Body of pancreas (tissue), 4 donors: ENCODE measurements at places on chromosomes 7 and 10.

DNA sequence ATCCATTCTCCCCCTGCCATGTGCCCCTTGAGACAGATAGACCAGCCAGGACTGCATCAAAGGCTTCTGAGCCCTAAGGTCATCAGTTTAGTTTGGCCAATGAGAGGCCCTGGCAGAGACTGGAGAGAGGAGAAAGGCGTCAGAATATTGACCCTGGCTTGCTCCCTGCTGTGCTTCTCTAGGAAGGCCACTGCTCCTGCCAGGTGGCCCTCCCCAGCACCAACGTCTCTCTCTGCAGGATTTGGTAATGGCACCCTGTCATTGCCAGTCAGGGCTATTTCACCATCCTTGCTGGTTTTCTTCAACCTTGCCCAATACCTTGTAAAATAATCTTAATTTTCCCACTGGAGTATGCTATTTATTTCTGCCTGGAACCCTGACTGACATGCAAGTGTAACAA is 38.8 kb upstream of the ZRANB1 start:
- no peak for DNase-seq

DNA sequence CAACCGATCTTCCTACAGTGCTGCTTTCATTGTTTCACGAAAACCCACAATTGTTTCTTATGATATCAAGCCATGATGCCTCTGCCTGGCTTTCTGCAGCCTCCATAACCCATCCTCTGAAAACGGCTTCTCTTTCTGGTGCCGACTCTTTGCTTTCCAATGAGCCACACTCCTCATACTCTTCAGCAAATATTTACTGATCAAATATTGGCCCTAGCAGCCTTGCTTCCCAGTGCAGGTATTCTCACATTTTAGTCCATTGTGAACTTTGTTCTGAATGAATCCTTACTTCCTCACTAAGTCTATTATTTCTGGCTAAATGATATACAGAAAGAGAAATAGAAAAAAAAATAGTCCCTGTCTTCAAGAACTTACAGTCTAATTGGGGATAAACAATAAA is 35.5 kb downstream of the LAMB1 start:
- no peak for DNase-seq

- no peak for DNase-seq
Observed at GRCh38 chr7:158563051-158563450, 24.6 kb downstream of the PTPRN2 start.

GRCh38 chr7:133789974-133790373 is 337.2 kb upstream of the LRGUK start:
- no peak for DNase-seq

DNA sequence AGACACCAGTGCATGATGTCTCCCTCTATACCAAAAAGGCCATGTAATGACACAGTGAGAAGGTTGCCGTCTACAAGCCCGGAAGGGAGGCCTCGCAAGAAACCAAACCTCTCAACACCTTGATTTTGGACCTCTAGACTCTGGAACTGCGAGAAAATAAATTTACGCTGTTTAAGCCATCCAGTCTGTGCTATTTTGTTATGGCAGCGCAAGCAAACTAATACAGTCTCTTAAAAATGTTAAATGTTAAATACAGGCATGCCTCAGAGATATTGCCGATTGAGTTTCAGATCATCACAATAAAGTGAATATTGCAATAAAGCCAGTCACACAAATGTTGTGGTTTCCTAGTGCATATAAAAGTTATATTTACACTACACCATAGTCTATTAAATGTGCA is 5.0 kb upstream of the MINDY3 start:
- DNase-seq, result no peak

GRCh38 chr10:92240289-92241157 is 50.4 kb downstream of the CPEB3 start:
- peak; percentile 72 for DNase-seq

DNA sequence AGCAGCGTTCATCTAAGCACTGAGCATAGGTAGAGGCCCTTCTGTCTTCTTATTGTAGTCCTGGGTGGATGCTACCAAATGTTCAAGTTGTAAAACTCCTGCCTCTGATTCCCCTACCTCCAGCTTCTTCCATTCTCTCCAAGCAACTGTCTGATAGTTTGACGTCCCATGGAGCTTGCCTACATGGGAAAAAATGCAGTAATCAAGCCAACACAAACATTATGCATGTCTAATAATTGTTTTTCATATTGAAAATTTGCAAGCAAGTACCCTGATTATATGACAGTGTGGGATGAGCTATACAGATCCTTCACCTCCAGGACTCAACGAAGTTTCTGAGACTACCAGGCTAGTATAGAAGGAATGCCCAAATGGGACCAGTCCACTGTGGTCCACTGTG is 31.0 kb upstream of the TRUB1 start:
- DNase-seq, result no peak

GRCh38 chr7:3349126-3349525 is 48.1 kb downstream of the SDK1 start:
- no peak for DNase-seq

DNA sequence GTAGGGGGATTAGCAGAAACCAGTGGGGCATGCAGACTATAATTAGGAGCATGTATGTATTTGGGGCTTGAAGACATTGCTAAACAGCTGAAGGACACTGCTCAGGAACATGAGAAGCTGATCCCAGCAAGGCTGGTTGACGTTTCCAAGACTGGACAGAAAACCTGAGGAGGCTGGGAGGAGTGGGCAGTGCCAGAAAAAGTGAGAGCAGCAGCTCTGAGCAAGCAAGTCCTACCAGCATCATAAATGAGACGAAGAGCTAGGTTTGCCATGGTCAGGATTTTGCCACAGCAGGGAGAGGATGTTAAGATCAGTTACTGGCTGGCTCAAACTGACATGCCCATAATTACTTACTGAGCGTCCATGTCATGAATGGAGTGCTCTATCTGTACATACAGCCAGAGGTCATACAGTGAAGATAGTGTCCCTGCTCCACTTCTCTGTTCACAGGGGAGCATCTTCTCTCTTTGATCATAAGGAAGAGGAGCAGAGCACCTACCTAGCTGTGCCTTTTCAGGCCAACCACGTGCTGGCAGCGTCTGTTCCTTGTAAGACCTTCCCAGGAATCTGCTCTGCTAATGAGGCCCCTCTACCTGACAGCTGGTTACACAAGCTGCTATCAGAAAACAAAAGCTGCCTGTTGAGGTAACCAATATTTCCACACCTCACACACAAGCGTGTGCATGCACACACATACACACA is 44.7 kb downstream of the PDE1C start:
- DNase-seq, result no peak
